Iris pigment epithelial cell (primary cell): ENCODE measurements at places on chromosomes 7 and 10.

GRCh38 chr10:89829887-89830269 lies 128.5 kb downstream of the KIF20B start:
- no peak for DNase-seq

- DNase-seq: no peak
Measured at GRCh38 chr7:17946591-17946990, 6.3 kb upstream of the SNX13 start.

GRCh38 chr7:91916051-91916440 lies 24.6 kb upstream of the AKAP9 start:
- peak; percentile 14 for DNase-seq

DNA sequence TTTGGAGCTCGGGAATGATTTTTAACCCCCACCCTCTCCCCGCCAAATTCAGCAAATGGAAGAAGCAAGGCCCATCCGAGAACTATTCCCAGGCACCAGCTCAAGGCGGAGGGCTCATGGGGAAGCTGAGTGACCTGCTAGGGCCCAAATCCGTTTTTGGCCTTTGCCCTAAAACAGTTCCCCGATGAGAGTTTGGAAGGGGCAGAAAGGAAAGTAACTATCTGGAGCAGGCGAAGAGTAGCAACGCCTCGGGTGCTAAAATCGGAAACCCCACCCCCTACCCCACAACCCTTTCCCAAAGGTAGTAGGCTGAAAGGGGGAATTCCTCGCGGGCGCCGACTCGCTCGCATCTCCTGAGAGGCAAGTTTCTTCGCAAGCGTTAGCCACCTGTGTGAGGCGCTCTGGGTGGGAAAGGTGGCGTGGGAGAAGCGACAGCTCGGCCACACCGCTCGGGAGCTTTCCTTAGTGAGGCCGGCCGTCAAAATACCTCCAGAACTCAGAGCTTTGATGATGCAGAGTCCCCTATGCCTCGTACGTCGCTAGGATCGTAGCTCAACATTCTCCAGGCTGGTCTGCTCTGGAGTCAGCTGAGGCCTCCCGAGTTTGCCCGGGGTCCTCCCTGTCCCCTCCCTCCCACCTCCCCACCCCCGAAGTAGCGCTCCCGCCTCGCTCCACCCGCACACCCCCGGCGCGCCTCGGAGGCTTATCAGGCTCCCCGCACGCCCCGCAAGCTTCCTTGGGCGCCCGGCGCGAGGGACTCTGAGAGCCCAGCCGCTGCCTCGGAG lies 642 bp upstream of the PRKG1 start:
- DNase-seq: peak; percentile 12

DNA sequence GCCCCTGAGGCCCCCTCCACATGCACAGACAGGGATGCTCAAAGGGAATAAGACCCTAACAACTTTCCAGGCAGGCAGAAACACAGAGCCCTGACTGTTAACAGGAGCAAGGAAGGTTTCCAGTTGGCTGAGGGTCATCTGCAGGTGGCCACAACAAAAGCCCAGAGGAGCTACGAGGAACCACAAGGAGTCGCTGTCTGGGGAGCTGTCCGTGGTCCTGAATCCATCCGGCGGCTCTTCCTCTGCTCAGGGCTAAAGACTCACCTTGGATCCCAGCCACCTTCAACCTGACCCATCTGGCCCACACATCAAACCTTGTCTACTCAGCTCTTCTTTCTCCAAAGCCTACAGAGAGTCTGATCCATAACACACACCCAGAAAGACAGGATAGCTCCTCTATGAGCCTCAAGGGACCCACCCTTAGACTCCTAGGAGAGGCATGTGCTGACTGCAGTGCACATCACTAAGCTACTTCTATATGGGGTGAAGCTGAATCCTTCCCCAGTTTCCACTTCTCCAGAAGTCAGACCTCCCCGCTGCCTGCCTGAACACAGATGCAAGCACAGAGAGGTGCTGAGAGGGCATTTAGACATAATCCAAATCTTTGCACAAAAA lies 104.0 kb downstream of the SLIT1 start:
- DNase-seq: peak; percentile 64
